Esophagus squamous epithelium (tissue), 5 donors: ENCODE measurements at places on chromosomes 16 and 17. TPM values are rescaled to one million over a fixed set of nuclear protein-coding genes. Genes with fewer than 3 reads are reported as not detected.

DNA sequence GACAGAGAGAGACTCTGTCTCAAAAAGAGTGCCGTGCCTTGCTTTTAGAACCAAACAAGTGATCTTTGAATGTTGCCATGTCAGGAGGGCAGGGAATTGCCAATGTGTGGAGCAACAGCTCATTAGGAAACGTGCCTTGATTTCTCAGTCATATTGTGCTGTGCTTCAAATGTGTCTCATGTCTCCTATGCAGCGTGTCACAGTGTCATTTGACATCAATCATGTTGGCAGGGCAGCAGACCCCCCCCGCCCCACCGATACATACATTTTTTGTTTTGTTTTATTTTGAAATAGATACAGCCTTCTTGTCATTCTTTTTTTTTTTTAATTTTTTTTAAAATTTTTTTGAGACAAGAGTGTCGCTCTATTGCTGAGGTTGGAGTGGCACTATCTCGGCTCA, 22.1 kb downstream of the MRC2 start:
- DNase-seq = no peak

KRTAP4-12 gene
- not detected for total RNA-seq

CCDC40 gene
- 3.1 TPM for total RNA-seq

GP1BA gene
- total RNA-seq = not detected

DNA sequence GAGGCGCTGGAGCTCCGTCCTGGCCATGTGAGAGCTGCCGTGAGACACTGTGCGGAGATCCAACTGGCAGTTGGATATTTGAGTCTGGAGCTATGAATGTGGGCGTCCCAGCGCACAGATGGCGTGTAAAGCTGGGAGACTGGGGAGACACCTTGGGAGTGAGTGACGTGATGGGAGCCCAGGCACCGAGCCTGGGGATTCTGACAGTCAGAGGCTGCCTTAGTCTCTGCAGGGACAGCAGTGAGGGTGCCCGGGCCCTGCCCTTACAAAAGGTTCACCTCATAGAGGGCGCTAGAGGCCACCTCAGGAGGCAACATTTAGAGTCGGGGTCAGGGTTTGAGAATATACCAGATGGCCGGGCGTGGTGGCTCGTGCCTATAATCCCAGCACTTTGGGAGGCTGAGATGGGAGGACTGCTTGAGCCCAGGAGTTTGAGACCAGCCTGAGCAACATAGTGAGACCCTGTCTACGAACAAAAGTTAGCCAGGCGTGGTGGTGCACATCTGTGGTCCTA, 194.1 kb upstream of the GSE1 start:
- no peak for DNase-seq

- no peak for DNase-seq
These were observed 51.4 kb downstream of the SREBF1 start for GRCh38 chr17:17785407-17785806.

DNA sequence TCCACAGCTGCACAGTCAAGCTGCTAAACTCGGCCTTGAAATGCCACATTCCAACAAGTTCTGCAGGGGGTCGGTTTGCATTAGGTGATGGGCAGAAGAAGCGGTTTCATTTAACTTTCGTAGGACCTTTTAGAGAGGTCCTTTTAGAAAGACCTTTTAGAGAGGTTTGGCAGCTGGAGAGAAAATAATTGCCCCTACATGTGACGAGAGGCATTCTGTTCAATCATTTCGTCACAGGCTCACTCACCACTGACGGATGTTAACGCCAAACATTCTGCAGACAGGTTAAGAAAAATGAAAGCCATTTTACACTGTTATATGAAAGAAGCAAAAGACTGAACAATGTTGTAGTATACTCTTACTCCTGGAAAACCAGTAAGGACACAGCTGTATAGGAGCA, 76.5 kb upstream of the ZNF423 start:
- DNase-seq = no peak

NPTX1 gene
- total RNA-seq = under 0.01 TPM

DNA sequence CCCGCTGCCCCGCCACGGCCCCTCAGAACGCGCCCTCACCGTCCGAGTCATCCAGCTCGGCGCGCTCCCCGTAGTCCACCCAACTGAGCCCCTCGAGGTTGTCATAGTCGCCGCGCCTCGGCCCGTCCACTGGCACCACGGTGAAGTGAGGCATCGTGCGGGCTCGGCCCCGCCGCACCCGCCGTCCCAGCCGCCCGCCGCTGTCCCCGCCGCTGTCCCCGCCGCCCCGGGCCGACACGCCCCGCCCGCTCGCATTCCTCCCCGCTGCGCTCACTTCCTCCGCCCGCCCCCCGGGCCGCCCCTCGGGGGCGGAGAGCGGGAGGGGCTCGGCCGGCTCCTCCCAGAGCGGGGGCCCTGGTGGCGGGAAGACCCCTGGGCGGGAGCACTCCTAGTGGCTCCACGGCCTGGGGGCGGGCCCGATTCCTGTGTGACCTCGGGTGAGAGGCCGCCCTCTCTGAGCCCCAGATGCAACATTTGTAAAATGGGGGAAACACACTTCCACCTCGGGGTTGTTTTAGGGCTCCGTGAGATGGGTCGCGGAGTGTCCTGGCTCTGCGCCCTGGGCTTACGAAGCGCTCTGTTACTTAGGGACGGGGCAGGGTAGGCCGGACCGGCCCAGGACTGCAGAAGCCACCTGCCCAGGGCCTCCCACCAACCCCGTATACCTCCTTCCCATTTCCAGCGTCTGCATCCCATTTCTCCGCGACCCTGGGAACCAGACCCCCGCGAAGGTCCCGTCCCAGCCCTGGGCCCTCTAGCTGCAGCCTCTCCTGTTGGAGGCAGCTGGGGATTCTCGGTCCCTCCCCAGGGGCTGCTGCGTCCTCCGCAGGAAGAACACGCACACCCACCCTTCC, at the start of gene SLC12A4:
Gene SLC12A4 (minus strand): TSS at position 238 of the 854 bp plus-strand sequence. CDS start 84 bp downstream, at position 154.
- DNase-seq = peak; percentile 23

GRCh38 chr17:79835953-79836509, 3.2 kb downstream of the CBX4 start:
- no peak for DNase-seq

DNA sequence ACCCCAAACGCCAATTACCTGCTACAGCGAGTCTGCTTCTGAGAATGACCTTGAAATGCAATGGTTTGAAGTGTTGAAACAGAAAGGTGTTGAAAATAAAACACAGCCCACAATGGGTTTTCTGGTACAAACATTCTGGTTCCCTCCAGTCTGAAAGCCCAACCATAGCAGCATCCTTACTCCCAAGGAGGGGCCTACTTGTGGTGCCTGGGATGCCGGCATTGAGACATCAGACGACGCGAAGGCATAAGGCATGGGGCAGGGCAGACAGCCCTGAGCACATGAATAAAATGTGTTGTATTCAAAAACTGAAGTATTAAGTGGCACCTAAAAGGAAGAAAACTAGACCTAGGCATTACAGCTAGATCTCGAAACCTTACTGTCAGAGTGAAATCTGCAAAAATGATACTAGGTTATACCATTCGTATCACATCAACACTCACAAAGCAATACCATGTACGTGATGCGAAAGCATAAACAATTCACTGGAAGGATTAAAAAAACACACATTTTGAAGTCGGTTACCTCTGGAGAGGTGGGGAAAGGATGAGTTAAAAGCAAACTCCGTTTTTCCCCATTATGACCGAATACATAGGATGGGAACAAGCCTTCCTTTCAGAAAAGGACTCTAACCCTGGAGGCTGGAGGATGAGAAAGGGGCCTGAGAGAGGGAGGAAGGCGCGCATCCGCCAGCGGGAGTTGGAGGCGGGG, 702 bp downstream of the NUDT21 start:
- no peak for DNase-seq

DNA sequence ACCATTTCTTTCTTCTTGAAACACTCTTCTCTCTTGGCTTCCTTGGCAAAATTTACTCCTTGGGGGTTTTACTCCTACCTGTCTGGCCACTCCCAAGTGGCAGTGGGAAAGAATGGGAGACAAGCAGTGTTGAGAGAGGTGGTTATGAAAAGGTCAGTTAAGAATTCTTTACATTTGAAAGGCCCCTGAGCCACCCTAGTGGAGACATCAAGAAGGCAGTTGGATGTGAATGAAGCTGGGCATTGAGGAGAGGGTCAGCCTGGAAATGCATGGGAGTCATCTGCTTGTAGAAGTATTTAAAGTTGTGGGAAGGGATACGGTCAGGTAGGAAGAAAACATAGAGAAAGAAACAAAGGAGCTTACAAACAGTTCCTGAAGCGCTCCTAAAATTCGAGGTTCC, 42.3 kb upstream of the CCNF start:
- DNase-seq = no peak

DNA sequence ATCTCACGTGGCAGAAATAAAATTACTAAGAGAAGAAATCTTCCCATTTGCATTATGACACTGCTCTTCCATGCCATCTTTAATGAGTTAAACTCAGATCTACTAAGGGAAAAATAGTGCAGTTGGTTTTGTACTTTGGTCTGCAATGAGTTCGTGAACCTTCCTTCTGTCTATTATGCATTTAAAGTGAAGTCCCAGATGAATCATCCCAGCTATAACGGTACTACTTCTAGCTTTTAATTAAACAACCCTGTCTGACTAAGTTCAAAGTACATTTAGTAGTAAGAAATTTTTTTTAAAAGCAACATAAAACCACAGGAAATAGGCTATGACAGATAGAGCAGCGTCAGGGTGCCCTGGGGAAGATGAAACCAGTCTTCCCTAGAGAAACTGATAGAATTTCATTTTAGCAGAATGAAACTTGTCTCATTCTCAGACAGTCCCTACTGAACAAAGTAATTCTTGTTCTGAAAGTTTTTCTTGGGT, 1.8 kb downstream of the TMIGD1 start:
- no peak for DNase-seq

NT5M gene
- 3.1 TPM for total RNA-seq
